ENCODE measurements at places on chromosomes 4 and X.

GRCh38 chr4:172813359-172813923, 355.2 kb upstream of the GALNT7 start:
- DNase-seq, result no peak

DNA sequence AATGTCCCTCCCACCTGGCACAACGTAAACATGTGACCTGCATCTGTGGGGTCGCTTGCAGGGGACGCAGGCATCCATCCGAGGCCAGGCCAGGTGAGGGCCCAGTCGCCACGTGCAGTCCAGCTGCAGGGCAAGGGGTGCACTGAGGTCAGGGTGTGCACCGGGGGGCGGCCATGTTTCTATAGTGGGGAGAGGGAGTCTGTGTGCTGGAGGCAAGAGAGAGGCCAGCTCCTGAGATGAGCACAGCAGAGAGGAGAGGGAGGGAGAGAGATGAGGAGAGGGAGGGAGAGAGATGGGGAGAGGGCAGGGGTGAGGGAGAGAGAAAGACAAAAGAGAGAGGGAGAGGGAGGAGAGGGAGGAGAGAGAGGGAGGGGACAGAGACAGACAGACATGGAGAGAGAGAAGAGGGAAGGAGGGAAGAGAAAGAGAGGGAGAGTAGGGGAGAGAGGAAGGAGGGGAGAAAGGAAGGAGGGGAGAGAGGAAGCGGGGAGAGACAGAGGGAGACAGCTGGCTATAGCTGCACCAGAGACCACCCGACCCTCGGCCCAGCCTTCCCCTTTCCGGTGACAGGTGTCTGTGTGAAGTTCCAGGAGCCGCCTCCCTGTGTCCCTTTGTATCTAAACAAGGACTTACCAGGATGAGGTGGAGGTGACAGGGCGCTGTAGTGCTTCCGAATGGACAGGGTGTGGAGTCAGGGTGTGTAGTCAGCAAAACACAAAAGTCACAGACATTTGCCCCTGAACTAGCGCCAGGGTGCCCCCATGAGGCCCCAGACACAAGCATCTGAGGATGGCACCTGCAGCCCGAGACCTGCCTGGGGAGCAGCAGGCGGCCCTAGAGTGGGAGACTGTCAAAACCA, 68.7 kb downstream of the ADRA2C start:
- DNase-seq, result no peak

- DNase-seq, result no peak
These were observed 390.8 kb downstream of the HNRNPD start for GRCh38 chr4:81982846-81983540.

DNA sequence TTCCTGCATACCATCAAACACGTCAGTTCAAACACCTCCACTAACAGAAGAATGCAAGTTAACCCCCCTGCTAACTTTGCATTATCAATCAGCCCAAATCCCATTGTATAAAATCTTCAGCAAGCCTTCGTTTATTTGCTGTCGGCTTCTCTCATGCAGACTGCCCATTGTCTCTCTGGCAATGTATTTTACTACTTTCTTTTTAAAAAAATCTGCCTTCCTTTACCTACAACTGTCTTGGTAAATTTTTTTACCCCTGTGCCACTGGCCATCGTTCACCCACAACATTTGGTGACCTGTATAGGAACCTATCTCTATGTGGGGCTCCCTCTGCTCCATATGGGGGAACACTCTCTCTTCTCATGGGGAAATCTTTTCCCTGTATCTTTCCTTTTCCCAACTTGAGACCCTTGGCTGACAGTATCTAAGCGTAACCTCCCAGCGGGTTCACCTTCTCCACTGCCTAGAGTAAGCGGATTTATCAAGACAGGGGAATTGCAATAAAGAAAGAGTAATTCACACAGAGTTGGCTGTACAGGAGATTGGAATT, 244.6 kb downstream of the CPXCR1 start:
- DNase-seq, result no peak

DNA sequence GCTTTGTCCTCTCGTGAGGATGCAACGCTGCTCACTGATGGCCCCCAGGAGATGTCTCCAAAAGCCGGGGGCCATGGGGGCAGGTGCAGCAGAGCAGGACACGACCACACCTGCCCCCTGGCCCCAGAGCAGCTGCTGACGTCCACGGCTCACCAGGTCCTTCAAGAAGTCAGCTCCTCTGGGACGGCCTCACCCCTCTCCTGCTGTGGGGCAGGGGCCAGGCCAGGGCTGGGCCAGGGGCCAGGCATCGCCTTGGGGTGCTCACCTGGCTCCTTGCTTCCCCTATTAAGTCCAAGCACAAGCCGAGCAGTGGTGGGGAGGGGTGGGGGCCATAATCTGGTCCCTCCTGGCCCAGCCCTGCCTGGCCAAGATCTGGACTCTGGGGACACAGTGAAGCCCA, 28.6 kb upstream of the MXD4 start:
- no peak for DNase-seq

DNA sequence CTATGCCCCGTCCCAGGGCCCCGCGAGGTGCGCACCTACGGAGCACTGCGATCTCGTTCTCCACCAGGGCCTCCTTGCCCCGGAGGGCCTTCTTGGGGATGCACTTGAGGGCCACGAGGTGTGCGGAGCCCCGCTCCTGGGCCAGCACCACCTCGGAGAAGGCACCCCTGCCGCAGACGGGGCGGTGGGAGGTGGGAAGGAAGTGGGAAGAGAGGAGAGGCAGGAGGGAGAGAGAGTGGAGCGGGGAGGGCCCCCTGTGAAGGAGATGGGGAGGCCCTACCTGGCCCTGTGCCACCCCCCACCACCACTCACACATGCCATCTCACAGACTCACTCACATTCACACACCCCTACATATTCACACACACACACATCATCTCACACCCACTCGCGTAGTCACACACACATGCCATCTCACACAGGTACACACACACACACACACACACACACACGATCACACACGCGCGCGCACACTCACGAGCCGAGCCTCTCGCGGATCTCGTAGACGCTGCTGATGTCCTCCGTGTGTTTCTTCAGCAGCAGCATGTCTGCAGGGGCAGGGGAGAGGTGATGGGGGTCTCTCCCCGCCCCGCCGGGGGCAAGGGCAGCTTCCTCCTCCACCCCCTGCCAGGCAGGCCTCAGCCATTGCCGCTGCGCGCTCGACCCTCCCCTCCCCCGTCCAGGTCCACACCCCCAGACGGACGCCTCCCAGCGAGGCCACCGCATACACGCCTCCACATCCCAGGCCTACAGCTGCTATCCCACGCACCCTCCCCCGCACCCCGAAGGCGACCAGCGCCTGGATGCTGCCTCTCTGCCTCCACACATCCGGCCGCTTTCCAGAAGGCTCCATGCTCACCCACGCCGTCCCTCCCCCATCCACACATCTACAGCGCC, 834 bp downstream of the PNCK start:
- DNase-seq, result no peak

GRCh38 chrX:110944311-110944750, 148.7 kb upstream of the CHRDL1 start:
- DNase-seq, result no peak

DNA sequence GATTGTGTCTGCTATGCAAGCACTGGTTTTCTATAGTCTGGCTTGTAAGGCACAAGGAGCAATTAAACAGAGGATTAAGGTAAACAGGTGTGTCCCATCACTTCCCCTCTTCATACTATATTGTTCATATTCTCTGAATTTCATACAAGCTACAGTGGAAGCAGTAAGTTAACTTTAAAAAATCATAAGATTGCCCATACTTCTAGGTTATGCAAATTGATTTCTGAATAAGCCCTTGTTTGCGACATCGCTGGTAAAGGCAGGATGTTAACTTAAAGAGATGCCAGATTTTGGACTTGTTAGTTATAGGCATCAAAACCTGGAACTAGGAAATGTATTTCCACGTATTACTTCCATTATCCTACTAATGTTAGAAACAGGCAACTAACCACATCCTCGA, 1.0 kb upstream of the TMEM131L start:
- DNase-seq, result no peak

DNA sequence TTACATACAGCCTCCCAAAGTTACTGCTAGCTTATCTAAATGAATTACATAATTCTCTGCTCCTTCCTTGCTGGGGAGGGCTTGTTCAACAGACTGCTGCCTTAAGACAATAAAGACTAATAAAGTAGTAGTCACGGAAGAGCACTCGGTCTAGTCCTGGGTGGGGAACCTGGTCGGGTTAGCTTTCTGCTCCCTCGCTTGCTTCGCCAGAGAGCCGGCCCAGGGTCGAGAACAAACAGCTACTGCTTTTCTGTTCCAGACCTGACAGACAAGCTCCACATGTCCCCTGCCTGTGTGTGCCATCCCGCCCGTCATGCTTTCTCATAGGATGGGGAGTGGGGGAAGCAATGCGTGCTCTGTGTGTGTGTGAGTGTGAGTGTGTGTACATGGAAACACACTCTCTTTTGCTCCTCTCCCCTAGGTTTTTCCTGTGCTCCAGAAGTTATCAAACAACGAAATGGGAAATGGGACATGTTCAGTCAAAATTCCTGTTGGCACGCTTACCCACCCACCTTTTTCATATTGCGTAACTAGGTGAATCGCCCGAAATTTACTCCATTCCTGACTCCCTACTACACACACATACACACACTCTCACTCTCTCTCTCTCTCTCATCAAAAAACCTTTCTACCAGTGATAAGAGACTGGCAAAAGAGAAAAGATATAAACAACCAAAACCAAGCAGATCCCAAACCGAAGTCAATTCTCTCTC, 1.3 kb downstream of the NPY1R start:
- DNase-seq, result no peak

DNA sequence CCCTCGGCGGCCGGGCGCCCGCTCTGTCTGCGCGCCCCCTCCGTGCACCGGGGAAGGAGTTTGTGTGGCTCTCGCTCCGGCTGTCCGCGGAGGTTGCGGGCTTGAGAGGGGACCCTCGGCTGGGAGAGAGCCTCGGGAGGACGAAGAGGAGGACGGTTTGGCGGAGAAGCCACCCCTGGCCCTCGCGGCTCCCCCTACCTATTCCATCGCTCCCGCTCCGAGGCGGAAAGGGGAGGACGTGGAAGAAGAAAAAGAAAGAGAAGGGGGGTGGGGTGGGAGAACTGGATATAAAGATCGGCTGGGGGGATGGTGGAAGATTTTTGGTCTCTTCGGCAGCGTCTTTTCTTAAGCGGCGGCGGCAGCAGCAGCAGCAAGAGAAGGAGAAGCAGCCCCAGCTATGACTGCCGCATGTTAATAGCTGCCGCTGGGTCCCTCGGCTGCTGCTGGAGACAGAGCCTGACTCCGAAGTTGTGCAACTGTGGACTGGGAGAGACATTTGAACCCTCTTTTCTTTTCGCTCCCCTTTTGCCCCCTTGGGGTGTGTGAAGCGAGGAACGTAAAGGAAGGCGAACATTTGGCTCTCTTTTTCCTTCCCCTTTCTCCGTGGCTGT, 895 bp downstream of the ADGRL3 start:
- peak; percentile 39 for DNase-seq

- no peak for DNase-seq
These were observed 74.9 kb downstream of the NYX start for GRCh38 chrX:41522081-41522480.

DNA sequence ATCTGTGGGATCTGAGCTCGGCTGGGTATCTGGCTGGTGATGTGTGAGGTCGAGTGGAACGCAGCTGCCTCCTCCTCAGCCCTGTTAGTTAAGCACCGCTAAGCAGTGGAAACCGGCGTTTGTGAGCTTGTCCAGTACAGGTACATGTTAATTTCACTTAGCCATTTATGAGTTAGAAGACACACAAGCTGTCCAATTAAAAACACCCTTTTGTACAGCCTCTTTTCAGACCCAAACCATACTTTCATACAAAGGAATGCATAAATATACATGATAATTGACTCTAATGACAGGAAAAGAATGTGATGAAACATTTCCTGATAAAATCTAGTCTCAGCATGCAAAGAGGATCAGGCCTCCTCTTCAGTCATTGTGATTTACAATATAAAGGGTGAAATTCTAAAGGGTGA, 163.6 kb upstream of the FAT1 start:
- DNase-seq, result no peak

DNA sequence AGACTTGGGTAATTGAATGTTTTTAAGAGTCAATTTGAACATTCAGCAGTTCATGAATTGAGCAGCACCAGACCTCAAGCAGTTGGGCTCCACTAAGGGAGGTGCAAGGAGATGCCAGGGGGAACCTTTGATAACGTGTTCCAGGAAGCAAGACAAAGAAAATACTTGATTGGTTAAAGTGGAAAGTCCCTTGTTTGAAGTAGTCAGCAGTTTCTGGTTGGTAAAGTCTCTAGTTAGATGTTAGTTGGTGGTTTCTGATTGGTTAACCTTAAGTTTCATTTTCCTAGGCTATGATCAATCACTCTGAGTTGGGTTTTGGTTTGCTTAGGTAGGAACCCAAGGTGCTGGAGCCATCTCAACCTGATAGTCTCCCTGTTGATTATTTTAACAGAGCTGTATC, 4.0 kb downstream of the HERC6 start:
- DNase-seq, result no peak

GRCh38 chr4:181606300-181606699, 636.9 kb upstream of the TENM3 start:
- no peak for DNase-seq

DNA sequence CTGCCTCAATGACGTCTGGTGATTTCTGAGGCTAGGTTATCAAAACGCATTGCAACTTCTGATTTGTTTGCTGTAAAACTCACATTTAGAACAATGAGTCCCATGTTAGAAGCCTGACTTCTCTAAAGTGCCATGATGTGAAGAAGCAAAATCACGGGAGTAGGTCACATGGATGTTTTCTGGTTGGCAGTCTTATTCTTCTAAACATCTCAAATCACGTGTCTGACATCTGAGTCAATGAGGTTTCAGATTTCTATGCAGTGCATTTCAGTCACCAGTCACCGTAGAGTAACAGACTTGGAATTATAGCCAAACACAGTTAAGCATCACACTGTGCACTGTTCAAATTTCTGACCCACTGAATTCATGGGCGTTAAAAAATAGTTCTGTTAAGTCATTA, 482.1 kb downstream of the TMA16 start:
- no peak for DNase-seq

GRCh38 chr4:59848457-59848856, 1351.7 kb upstream of the ADGRL3 start:
- no peak for DNase-seq

- no peak for DNase-seq
These were observed 63.9 kb upstream of the RAB33B start for GRCh38 chr4:139389991-139390390.

DNA sequence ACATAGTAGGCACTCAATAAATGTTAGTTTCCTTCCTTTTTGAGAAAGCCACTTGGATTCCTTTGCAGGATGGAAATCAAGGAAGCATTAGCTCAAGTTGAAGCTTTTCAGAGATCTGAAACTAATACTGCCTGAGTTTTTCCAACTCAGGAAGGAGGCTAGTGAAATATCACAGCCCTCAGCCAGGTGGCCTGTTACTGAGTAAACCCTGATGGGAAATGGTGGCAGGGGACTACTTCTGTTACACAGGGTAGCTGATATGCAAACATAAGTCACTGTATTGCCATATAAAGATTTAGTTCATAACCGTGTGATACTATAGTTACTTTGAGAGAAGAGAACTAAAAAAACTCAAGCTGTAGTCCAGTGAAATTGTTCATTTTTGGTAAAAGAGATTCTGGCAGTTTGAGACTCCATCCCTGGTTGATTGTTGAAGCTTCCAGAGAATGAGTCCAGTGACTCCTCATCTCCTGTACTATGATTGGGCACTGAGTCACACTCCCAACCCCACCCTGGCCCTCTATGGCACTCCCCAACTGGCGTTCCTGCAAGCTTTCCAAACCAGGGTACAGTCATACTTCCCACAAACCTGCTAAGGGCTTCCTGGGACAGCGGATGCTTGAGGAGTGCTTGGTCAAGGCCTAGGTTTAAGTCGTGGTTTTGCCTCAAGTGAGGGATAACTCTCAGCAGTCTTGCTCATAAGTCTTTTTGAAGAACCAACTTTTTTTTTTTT, 81.8 kb downstream of the MID1IP1 start:
- no peak for DNase-seq

- DNase-seq, result no peak
These were observed 85.0 kb downstream of the CLNK start for GRCh38 chr4:10599574-10599973.
